ENCODE measurements at places on chromosomes 3 and 15.

- DNase-seq: no peak
These were observed 701 bp downstream of the EIF5A2 start for GRCh38 chr3:170907637-170908234.

GRCh38 chr3:62797132-62797531 is 78.1 kb downstream of the CADPS start:
- DNase-seq: no peak

DNA sequence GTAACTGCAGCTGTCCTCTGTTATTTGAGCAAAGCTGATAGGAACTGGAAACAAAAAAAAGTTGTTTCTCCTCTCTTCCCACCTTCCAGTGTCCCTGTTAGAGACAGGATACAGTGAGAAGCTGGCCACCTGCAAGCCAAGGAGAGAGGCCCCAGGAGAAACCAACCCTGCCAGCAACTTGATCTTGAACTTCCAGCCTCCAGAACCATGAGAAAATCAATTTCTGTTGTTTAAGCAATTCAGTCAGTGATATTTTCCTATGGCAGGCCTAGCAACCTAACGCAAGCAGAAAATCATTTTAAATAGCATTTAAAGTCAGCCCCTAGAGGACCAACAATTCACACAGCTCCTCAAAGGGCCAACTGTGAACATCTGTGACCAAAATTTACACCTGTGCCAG is 291.3 kb downstream of the OXSM start:
- no peak for DNase-seq

- no peak for DNase-seq
These were observed 64.6 kb downstream of the MYO5A start for GRCh38 chr15:52464040-52464439.

- no peak for DNase-seq
These were observed 12.0 kb downstream of the ZBTB38 start for GRCh38 chr3:141380279-141380678.

GRCh38 chr15:62848632-62849050 is 193.9 kb upstream of the TPM1 start:
- no peak for DNase-seq

DNA sequence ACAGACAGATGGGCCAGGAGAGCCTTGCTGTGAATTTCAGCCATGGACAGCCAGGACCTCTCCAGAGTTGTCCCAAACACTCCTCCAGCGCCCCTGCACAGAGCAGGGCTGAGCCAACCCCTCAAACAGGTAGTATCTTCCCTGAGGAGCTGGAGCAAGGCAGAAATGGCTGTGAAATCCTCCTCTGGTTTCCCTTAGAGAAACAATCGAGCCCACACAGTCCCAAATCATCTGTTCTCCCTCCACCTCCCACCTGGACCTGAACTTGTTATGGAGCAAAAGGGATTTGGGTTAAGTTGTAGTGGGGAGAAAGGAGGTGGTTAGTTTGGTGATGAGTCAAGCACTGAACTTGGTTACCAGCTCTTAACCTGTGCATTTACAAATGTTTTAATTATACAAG is 205.7 kb upstream of the BHLHE40 start:
- DNase-seq: no peak

GRCh38 chr3:137687181-137687879 is 76.8 kb upstream of the SOX14 start:
- no peak for DNase-seq

GRCh38 chr3:125032683-125033082 is 23.1 kb downstream of the HEG1 start:
- DNase-seq: no peak

- DNase-seq: no peak
These were observed 43.7 kb downstream of the ANKRD28 start for GRCh38 chr3:15754047-15754446.
